ENCODE measurements at places on chromosomes 5 and 9. TPM values are rescaled to one million over a fixed set of nuclear protein-coding genes. Genes with fewer than 3 reads are reported as not detected.

Gene PLPPR1
- total RNA-seq = 4.3 TPM

DNA sequence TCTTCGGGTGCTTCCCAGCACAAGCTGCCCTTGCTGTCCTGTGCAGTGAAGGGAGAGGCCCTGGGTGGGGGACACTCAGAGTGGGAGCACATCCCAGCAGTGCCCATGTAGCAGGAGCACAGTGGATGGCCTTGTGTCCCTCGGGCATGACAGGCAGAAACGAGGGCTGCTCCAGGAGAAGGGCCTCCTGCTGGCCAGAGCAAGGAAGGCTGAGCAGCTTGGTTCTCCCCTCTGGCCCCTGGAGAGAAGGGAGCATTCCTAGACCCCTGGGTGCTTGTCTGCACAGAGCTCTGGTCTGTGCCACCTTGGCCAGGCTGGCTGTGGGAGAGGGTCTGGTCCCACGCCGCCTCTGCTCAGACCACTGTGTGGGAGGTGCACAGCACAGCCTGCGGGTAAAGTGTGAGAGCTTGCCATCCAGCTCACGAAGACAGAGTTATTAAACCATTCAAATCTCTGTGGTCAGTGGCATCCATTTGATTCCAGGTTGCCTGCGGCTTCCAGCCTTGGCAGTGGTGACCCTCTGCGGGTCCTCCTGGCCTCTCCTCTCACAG lies 18.3 kb downstream of the FBXW5 start:
- no peak for DNase-seq

Gene MSMP
- total RNA-seq = not detected

Gene PHF19
- total RNA-seq = 29.3 TPM

Gene CYLC2
- not detected for total RNA-seq

Gene AJM1
- 3.1 TPM for total RNA-seq

Gene OCLN
- total RNA-seq = 18.5 TPM

Gene C9orf85
- 12.2 TPM for total RNA-seq

Gene LMX1B
- total RNA-seq = 0.71 TPM
